ENCODE measurements at places on chromosomes 3 and 15. TPM values are rescaled to one million over a fixed set of nuclear protein-coding genes. Genes with fewer than 3 reads are reported as not detected.

PDCD7 gene
- 14.7 TPM for total RNA-seq

LDHAL6B gene
- total RNA-seq: not detected

SLC12A8 gene
- 0.52 TPM for total RNA-seq

ANKRD63 gene
- not detected for total RNA-seq

RUVBL1 gene
- total RNA-seq: 25.3 TPM

NAALADL2 gene
- total RNA-seq: 7.3 TPM

MCF2L2 gene
- total RNA-seq: 0.31 TPM

- DNase-seq: no peak
These were observed 42.5 kb downstream of the HERC1 start for GRCh38 chr15:63791228-63791627.

GRCh38 chr3:114308830-114309229 is 15.0 kb downstream of the TIGIT start:
- no peak for DNase-seq

DNA sequence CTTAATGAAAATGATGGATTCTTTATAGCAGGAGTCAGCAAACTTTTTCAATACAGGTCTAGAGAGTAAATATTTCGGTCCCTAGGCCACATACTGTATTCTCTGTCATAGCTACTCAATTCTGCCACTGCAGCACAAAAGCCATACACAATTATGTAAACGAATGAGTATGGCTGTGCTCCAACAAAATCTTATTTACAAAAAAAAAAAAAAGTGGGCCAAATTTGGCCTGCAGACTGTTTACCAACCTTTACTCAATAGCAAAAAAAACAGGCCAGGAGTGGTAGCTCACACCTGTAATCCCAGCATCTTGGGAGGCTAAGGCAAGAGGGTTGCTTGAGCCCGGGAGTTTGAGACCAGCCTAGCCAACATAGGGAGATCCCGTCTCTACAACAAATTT is 41.1 kb downstream of the TTBK2 start:
- no peak for DNase-seq

- no peak for DNase-seq
These were observed 894 bp upstream of the ANKRD63 start for GRCh38 chr15:40283615-40284300.

GRCh38 chr15:31471731-31472430 is 145.2 kb downstream of the KLF13 start:
- no peak for DNase-seq

GRCh38 chr3:9901967-9902366 is 681 bp upstream of the IL17RE start:
- no peak for DNase-seq

DNA sequence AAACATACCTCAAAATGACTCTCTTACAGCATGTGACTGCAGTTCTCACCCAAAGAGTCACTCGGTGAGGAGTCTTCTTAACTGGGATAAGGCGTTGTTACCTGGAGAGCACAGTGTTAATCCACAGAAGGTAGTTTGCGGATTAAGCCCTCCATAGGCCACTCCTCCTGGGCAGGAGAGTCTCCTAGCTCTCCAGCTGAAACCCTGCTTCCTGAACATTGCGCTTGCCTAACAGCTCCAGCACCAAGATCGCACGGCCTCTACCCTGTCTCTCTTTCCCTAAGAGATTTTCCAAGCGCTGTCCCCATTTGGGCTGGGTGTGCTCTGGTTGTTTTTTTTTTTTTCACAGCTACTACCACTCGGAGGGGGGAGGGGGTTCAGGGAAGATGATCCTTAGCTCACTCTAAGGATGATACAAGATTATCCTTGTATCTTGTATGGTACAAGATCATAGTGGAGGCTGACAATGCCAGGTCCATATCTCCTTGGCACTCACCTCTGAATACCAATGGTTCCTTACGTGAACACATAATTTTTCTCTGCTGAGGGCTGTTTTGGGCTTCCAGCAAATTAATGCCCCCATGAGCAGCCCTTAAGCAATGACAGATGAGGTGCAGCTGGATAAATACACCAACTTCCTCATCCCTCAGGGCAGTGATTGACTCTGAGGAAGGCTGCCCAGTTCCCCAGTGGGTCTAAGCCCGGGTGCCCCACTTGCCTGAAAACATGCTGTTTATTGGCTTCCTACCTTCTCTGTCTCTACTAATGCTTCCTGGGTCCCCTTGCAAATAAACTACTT is 185.2 kb upstream of the TSC22D2 start:
- no peak for DNase-seq

DNA sequence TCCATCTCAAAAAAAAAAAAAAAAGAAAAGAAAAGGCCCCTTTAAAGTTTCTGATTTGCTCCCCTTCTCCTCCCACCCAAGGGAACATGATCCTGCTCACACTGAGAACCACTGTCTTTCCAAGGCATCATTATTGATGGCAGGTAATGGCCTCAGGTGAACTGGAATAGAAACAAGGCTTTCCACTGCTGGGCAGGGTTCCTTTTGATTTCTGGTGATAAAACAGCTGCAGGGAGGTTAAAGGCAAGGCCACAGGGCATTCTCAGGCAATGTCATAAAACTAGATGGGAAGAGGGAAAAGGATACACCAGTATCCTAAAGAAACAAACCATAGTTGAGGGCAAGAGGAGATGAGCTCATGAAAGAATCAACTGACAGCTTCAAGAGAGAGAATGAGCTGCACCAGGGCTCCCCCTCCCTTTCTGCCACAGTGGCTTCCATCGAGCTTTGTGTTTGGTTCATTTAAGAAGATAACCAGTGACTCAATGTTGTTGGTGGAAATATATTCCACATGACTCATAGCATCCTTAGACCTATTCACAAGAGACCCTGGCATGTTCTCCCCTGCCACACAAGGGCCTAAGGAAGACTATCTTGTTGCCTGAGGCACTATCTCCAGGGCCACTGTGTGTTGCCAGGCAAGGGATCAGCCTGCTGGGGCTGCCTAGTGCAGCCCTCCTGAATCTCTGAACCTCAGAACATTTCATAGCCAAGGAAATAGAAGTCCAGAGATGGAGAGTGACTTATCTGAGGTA is 86.4 kb downstream of the WDR76 start:
- no peak for DNase-seq

DNA sequence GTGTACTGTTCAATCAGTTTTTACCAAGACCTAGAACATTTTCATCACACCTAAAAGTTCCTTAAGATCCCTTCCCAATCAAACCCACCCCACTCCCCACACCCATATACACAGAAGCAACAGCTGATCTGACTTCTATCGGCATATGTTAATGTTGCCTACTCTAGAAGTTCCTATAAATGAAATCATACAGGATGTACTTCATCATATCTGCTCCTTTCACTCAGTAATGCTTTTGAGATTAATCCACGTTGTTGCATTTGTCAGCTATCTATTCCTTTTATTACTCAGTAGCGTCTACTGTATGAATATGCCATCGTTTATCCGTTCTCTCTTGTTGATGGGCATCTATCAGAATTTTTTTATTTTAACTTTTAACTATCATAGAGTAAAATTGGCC is 14.3 kb upstream of the FILIP1L start:
- DNase-seq: no peak

- DNase-seq: no peak
These were observed 305.7 kb upstream of the ICE2 start for GRCh38 chr15:60784483-60785254.

DNA sequence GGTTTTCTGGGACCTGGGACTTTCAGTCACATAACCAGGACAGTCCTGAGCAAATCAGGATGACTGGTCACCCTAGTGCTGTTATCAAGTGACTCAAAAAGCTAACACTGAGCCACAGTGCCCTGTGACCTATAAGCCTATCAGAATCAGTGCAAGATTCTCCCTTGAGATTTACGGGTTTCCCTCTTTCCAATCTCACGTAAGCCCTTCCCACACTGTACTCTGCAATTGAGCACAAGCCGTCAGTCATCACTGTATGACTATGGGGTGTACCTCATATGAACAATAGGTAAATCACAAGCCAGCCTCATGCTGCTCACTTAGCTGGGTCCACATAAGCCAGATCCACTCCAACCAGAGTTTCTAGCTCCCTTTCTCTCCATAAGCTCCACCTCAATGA is 21.0 kb upstream of the CLDN18 start:
- DNase-seq: no peak

GRCh38 chr15:91521548-91521947 is 332.0 kb upstream of the SLCO3A1 start:
- DNase-seq: no peak

- peak; percentile 65 for DNase-seq
These were observed 4.5 kb upstream of the ULK3 start for GRCh38 chr15:74847432-74847831.

Measured in heart right ventricle (tissue), 16 donors.